ENCODE measurements at places on chromosomes 5 and 9.
A peak's percentile ranks its signal among the peaks of the same experiment; 100 is the strongest.

GRCh38 chr9:107174441-107174840 lies 108.6 kb upstream of the RAD23B start:
- DNase-seq, result no peak

GRCh38 chr5:127428276-127428675 lies 89.2 kb upstream of the PRRC1 start:
- no peak for DNase-seq

DNA sequence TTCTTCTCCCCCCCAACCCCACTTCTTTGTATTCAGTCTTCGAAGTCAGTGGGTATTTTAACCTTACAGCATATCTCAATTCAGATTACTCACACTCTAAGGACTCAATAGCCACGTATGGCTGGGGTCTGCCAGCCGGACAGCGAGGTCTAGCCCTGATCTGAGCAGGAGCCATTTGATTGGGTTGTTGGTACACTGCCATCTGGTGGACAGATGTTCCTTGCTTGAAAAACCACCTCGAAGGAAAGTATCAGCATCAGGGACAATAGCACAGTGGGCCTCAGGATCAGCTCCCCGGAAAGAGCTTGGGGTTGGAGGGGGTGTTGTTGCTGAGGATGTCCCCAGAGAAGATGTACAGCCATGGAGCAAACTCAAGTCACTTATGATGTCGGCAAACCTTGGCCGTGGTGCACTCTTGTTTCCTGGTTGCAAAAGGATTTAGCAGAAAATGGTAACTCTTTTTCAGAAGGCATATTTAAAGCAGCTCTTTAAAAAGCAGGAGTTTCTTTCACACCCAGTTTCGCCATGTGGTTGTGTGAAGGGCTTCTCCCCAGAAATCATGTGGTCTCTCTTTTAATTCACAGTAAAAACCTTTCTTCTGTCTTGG lies 31.7 kb upstream of the KCNMB1 start:
- DNase-seq, result no peak

GRCh38 chr9:86286278-86286677 lies 3.9 kb upstream of the ISCA1 start:
- DNase-seq, result no peak

DNA sequence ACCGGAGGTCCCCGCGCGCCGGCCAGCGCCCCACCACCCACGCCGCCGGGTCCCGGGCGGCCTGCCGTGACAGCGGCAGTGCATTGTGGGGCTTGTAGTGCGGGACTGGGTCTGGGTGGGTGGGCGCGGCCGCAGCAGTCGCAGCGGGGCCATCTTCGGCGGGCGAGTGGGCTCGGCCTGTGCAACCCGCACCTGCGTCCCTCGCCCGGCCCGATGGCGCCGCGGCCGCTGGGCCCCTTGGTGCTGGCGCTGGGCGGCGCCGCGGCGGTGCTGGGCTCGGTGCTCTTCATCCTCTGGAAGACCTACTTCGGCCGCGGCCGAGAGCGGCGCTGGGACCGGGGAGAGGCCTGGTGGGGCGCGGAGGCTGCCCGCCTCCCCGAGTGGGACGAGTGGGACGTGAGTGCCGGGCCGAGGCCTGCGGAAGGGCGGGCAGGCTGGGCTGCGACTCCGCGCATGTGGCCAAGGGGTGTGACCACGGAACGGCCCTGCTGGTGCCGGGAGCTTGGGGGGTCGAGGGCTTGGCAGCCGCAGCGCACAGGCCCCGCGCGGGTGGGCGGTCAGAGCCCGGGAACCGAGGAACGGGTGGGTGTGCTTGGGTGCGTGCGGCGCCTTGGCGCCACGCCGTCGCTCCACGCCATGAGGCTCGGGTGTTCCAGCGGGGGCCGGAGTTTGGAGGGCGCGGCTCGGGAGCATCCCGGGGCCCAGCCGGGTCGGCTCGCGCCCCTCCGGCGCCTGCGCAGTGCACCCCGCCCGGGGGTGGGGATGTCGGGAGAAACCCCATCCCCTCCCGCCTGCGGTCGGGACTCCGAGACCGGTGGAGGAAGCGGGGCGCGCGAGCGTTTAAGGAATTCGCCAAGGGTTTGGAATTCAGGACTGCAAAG lies at the start of gene ARL10:
TSS of gene ARL10 (plus strand) at position 137 of the 881 bp plus-strand sequence. CDS start at position 214, 77 bp downstream.
- DNase-seq, result peak; percentile 3

DNA sequence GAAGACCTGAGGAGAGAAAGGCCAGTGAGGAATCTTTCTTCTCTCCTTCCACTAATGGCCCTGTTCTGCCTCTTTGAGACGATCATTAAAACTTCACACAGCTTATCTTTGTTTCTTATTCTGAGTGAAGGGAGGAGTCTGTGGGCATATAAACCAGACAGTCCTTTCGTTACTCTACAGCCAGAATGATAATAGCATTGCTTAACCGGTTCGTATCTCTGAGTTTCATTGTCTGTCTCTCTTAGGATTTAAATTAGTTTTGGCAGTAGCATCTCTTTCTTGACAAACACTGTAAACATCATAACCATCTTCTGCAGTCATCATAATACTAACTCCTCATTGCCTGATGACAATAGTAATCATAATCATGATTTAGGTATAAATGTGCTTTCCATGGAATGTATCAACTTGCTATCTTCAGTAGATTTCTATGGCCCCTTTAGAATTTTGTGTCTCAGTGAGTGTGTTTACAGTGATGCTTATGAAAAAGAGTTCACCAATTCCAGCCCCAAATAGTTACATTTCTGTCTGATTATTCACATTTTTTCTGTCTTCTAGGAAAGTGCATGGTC lies 618.8 kb upstream of the KLF4 start:
- DNase-seq, result no peak

Measured in NCI-H2171 (cell line).